ENCODE measurements at places on chromosomes 5 and 9. TPM values are rescaled to one million over a fixed set of nuclear protein-coding genes. Genes with fewer than 3 reads are reported as not detected.

LPAR1 gene
- not detected for total RNA-seq

DNA sequence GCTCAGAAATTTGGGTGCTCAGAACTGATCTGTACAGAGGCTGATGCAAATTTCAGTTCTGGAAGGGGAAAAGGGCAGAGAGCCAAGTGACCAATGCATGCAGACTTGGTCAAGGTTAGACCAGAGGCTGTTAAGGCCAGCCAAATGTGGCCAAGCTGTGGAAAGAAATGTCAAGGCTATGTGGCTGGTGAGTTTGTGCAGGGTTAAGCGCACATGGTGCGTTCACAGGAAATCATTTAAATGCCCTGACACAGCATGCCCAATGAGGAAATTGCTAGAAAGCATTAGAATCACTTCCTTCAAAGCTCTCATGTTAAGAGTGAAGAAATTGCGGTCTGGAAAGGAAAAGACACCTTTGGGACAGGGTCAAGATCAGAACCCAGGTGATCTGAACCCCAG lies 58.0 kb downstream of the PTPN3 start:
- no peaks in the 10 kb centered on the region for H3K36me3 ChIP-seq
- no peaks in the 10 kb centered on the region for H3K4me1 ChIP-seq
- no peak overlapping the region for H3K27ac ChIP-seq
- no peak for DNase-seq
- H3K4me3 ChIP-seq = no peak overlapping the region

KLHL3 gene
- 2.7 TPM for total RNA-seq

GRCh38 chr5:158755221-158755620 lies 344.5 kb downstream of the EBF1 start:
- H3K27me3 ChIP-seq = no peaks in the 10 kb centered on the region
- no peak for DNase-seq

CDKN2AIPNL gene
- total RNA-seq = 42.2 TPM

Measured in CD8-positive, alpha-beta memory T cell (primary cell).